ENCODE measurements at places on chromosomes 4 and X.

- no peak for DNase-seq
Measured at GRCh38 chr4:85784947-85785346, 310.0 kb downstream of the ARHGAP24 start.

- no peak for DNase-seq
Measured at GRCh38 chrX:22163326-22163725, 109.4 kb upstream of the CBLL2 start.

- DNase-seq: no peak
Measured at GRCh38 chr4:70958681-70959080, 34.8 kb upstream of the DCK start.

DNA sequence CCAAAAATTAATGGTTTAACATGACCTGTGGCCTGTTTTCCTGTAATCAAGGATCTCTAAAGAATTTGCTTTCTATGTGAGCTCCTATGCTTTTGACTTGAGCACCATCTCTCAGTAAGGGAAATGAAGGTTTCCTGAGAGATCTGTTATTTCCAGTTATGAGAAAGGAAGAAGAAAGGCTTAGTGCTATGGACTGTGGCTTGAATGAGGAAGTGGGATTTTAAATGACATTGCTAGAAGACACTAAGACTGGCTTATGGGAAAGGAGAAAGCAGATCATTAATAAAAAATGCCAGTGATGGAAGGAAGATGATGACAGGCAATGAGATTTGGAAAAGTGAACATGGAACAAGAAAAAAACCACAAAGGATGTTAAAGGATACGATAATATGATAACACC is 285.4 kb downstream of the OPHN1 start:
- DNase-seq: no peak

GRCh38 chr4:3299976-3300671 is 7.3 kb downstream of the RGS12 start:
- no peak for DNase-seq

DNA sequence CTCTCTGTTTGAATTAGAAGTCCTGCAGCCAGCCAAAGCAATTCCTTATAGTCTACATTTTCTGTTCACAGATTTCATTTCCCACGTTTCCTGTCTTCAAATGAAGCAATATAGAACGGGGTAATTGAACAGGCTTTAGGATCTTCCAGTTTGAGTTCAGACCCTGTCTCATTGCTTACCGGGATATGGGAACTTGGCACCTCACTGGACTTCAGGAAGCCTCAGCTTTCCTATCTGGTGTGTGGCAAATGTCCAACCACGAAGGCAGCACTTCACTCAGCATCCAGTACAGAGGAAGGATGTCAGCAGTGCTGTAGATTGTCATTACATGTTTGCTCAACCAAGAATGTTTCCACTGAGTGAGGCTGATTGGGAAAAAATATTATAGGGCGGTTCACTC is 271.1 kb upstream of the ZFP42 start:
- no peak for DNase-seq

- DNase-seq: no peak
Measured at GRCh38 chrX:133918361-133918771, 67.0 kb downstream of the GPC3 start.
